NCI-H226 (cell line): ENCODE measurements at places on chromosomes 7 and 10.
A peak's percentile ranks its signal among the peaks of the same experiment; 100 is the strongest.

DNA sequence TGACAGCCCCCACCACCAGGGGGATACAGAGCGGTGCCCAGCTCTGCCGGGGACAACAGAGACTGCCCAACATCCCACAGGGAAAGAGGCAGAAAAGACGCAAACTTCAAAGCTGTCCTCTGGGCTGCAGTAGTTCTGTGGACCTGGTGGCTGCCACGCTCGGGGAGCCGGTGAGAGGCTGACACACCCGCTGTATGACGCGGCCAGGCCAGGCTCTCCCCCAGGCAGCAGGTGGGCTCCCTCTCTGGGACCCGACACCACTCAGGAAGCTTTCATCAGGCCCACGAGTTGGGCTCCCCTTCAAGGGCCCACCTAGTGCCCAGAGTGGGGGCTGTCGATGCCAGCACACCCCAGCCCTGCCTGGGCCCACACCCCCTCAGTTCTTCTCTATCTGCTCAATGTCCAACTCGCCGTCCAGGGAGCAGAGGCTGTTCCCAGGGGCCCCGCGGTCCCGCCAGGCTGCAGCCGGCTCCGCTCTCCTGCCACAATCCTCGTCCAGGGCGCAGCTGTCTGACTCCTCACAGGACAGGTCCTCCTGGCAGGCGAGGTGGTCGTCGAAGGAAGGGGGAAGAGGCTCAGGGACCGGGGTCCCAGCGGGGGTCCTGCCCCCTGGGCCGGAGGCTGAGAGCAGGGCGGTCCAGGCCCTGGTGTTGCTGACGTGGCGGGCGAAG lies 121.2 kb downstream of the FAM53B start:
- DNase-seq: no peak

DNA sequence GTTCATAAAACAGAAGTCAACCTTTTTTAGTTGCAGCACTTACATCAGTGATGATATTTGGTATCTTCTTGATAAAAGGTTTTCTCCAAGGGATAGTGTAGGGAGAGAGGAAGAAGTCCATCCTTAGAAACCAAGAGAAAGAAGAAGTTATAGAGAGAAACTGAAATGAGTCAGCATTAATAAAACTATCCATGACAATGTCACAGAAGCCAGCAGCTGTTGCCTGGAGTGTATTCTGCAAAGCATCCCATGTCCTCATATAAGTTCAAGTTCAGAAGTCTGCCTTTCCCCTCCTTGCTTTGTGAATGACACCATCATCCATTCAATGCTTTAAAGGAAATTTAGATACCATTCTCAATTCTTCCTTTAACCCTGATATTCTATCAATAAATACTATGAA lies 14.4 kb upstream of the COL1A2 start:
- DNase-seq: no peak

DNA sequence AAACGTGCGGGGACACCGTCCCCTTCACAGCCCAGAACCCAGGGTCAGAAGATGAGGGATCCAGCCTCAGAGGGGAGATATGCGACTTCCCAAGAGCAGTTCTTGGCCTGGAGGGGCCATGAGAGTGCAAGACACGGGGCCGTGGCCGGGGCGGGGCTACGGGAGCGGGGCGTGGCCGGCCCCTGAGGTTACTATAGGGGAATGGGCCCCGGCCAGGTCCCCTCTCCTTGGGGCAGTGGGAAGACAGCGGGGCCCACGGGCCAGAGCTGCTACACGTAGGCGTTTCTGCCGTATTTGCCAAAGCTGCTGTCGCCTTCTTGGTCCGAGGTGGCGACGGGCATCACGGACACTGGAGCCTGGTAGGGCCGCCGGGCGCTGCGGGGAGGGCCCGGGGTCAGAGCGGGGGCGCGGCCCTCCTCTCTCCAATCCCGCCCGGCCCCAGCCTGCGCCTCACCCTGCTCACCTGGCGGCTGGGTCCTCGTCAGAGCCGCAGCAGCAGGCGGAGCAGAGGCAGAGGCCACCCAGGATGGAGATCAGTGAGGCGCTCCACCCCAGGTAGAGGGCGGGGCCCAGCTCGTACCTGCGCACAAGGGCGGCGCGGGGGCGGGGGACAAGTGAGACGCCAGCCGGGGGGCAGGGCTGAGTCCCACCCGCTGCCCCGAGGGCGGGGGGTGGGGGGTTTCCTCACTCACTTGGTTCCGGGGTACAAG lies 5.3 kb downstream of the CLDN15 start:
- DNase-seq: no peak

GRCh38 chr7:137741443-137741842 lies 105.3 kb downstream of the DGKI start:
- DNase-seq: no peak

- DNase-seq: no peak
Observed at GRCh38 chr7:32045228-32045627, 25.0 kb downstream of the PDE1C start.

- peak; percentile 17 for DNase-seq
Observed at GRCh38 chr10:62373995-62374861, at the start of gene ZNF365. Gene ZNF365, plus strand, starts transcription at chr10:62374369. Its CDS starts 1,825 bp downstream, at chr10:62376194.

- DNase-seq: no peak
Observed at GRCh38 chr7:96244992-96245292, 77.0 kb downstream of the SLC25A13 start.

DNA sequence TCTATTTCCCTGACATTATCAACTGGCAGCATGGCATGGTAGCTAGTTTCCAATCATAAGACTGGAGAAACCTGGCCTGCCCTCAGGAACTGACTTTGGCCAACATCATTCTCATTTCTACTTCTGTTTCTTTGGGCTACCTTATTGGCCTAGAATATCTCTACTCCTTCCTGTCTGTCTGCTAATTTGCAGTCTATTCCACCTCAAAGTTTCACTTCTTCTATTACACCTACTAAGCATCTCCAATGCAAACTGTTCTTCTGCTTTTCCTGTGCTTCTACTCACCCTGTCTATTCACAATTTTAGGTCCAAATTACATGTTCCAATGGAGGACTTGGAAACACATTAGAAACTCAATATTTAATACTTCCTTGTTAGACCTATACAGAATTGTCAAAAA lies 65.6 kb downstream of the ZNF503 start:
- DNase-seq: no peak

DNA sequence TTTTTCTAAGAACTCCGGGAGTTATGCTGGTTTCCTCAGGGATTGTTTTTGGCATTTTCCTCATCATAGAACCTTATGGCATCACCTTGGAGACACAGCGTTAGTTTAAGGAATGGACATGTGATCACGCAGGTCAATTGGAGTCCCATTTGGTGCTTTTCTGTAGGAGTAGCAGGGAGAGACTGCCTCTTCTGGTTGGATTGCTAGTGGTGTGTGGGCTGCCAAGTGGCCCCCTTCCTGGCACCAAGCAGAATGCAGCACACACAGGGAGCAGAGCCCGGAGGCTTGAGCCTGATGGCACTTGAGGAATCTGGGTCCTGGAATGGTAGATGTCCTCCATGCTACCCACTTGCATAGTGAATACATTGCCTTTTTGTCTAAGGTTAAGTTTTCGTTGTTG lies 57.9 kb downstream of the SDK1 start:
- DNase-seq: no peak

GRCh38 chr10:1942478-1942877 lies 205.2 kb upstream of the ADARB2 start:
- no peak for DNase-seq

GRCh38 chr10:71573562-71574518 lies 145.7 kb downstream of the C10orf105 start:
- DNase-seq: no peak

GRCh38 chr7:83872501-83872900 lies 223.6 kb upstream of the SEMA3E start:
- DNase-seq: no peak

GRCh38 chr10:96238646-96239623 lies 32.4 kb downstream of the BLNK start:
- DNase-seq: no peak

- peak; percentile 59 for DNase-seq
Observed at GRCh38 chr7:127769696-127770400, 117.9 kb downstream of the SND1 start.

DNA sequence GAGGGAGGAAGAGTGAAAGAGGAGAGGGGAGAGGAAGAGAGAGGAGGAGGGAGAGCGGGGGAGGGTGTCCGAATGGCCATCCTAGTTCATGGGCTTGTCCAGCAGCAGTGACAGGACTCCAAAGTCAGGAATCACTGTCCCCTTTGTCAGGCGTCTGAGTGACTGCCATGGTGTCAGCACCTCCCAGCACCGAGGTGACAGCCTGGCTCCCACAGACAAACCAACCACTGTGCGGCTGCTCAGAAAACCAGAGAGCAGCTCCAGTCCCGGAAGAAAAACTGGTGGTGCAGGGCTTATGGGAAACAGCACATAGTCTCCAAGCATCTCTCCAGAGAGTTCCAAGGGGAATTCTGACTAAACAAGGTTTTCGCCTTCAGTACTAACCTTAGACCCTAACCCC lies 18.9 kb upstream of the FGFR2 start:
- no peak for DNase-seq

DNA sequence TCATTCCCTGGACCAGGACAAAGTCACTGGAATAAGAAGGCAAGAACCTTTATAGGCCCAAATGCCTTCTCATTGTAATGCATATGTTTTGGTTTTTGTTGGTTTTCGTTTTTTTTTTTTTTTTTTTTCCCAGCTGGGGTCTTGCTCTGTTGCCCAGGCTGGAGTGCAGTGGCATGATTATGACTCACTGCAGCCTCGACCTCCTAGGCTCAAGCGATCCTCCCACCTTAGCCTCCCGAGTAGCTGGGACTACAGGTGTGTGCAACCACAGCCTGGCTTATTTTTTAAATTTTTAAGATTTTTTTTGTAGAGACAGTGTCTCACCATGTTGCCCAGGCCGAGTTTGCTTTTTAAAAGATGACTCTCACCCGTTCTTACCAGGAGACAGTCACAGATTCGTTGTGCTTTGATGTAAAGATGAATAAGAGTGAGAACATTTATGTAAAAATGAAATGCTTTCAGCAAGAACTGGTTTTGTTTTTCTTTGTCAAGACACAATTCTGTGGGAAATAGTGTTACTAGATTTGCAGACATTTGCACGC lies 7.6 kb downstream of the IQCE start:
- DNase-seq: no peak

- DNase-seq: no peak
Observed at GRCh38 chr10:114713525-114714090, 55.5 kb upstream of the ABLIM1 start.

- no peak for DNase-seq
Observed at GRCh38 chr7:24802300-24802699, 45.0 kb upstream of the GSDME start.

- no peak for DNase-seq
Observed at GRCh38 chr7:151825721-151826120, 51.2 kb downstream of the PRKAG2 start.

- no peak for DNase-seq
Observed at GRCh38 chr7:155481764-155482163, 23.8 kb downstream of the EN2 start.

DNA sequence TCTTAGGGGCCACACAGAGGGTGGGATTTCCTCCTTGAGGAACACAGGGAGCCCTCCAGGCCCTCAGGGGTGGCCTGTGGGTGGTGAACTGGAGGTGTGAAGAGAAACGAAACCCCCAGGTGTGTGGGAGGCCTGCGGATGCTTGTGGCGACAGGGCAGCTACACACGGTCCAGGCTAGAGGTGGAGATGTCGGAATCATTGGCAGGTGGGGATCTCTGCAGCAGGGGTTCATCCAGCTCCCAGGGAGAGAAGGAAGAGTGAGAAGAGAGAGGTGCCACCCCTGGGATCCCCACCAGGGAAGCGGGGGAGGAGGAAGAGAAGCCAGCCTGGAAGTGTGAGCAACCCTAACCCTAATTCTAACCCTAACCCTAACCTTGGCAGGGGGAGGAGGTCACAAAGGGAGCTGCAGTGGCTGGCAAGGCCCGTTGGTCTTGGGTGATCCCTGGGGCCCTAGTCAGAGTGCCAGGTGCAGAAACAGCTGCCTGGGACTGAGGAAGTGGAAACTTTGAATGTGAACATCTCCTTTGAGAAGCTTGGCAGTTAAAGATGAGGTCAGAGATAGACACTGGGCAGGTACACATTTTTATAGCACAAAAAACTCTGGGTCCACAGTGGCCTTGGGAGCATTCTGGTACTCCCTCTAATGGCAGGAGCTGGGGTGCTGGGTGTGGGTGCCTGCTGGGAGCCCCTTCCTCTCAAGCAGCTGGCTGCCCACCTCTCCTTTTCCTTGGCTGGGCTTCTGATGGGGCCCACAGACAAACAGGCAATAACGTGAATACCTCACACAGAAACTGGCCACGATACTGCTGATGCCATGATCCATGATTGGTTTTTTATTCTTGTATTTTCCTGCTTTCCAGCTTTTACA lies 6.8 kb upstream of the AEBP1 start:
- no peak for DNase-seq

GRCh38 chr10:23422003-23422411 lies 16.9 kb upstream of the OTUD1 start:
- peak; percentile 31 for DNase-seq

DNA sequence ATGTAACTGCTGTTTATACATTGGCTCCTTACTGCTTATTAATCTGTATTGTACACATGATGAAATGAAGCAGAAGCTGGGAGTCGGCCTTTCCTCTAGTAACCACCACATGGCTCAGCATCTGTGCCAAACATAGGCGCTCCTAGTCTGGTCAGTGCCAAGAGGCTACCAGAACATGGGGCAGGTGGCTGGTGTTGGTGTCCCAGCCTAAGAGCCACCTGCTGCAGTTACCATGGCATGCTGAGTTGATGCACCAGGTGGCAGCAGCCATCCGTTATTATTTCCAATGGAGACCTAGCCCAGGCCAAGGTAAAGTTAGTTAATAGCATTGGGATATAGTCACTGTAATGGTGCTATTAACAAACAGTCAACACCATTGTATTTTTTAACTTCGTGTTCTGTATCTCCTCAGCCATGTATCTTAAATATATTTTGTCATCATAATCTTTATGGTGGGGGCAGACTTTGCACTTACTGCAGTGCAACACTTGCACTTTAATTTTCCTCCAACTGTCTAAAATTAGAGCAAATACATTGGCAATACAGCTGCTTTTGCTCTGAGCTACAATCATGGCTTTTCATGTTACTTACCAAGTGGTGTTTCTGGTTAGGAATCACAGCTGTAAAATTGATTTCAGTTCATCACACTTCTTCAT lies 33.1 kb downstream of the HBP1 start:
- no peak for DNase-seq

DNA sequence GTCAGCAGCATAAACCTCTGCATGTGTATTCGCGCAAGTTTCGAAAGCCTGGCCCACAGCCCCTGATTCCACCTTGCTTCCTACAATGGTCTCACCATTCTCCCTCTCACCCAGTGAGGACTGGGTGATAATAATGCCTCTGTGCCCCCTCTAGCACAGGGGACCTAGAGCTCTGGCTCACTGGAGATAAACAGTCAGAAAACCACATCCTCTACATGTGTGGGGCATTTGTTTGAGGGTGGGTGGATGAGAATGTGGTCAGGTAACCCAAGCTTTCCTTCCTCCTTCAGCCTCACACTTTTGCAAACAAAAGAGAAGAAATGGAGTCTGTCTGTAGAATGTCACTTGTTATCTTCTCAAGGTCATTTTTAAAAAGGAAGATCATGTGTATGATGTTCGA lies 373.5 kb downstream of the KCNMA1 start:
- DNase-seq: no peak

- DNase-seq: peak; percentile 53
Observed at GRCh38 chr10:24958091-24958720, 5.8 kb upstream of the PRTFDC1 start.

- DNase-seq: no peak
Observed at GRCh38 chr7:80334196-80334595, 177.7 kb downstream of the GNAT3 start.

GRCh38 chr7:36198854-36199266 lies 45.8 kb downstream of the EEPD1 start:
- no peak for DNase-seq
